ENCODE measurements at places on chromosomes 11 and 22.

GRCh38 chr11:59459916-59460315, 3.2 kb downstream of the OR4D6 start:
- DNase-seq = no peak

GRCh38 chr11:22711071-22711770, 44.8 kb downstream of the GAS2 start:
- DNase-seq = no peak

GRCh38 chr11:86641537-86642261, 30.7 kb downstream of the ME3 start:
- DNase-seq = no peak

DNA sequence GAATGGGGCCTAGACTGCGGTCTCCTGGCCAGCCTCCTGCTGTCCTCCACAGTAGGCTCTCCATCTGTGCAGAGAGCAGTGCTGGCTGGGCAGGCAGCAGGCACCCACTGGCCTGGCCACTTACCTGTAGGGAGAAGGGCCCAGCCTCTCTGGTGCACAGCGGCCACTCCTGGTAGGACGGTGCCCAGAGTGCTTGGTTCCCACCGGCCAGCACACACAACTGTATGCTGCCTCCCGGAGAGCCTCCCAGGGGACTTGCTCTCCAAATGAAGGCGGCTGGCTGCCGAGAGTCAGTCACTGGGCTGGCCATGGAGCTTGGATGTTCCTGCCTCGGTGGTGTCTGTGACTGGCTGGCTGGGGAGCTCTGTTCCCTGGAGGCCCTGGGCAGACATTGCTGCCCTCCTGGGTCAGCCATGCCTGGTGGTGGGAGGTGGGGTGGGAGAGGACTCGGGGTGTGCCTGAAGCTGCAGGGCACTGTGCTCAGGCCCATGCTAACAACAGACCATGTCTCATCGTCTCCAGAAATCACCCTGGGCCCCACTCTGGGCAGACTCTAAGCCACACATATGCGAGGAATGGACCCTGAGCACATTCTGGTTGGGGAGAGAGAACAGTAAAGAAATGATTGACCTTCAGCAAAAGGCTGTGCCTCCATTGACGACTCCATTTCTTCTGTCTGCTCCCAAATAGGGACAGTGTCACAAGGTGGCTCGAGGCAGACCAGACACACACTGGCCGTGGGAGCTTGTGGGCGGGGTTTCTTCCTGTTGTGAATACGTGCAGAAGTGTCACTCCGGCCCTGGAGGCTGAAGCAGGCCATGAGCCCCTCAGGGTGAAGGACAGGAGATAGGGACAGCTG, 350.8 kb downstream of the TBC1D22A start:
- DNase-seq = no peak

DNA sequence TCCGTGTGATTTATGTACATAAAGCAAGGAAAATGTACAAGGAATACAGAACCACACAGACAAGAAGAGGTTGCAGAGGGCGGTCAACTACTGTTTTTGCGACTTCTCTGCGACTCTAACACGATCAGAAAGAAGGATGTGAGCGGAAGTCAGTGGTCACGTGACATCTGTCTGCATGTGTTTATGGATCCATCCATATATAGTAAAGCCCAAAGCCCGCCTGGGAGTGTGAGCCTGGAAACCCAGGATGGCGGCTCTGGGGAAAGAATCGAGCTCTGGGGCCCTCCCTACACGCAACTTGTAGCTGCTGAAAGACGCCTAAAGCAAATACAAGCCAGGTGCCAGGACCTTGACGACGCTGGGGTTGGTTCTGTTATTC, 8.8 kb downstream of the OSBPL5 start:
- DNase-seq = no peak

DNA sequence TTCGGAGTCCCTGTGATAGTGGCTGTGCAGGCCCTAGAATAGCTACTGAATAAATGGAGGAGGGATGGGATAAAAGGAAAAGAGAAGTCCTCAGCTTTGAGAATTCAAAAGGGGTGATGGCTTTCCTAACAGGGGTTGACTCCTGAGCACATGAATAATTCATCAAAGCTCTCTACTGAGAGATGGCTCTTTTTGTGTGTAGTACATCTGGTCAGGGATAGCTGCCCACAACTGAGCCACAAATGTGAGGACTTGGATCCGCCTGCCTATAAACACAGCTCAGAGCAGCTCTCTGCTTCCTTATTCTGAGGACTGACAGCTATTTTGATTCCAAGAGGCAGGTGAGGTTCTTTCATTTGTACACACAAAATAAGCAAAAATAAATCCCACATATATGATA, 82.3 kb downstream of the USP35 start:
- DNase-seq = no peak

DNA sequence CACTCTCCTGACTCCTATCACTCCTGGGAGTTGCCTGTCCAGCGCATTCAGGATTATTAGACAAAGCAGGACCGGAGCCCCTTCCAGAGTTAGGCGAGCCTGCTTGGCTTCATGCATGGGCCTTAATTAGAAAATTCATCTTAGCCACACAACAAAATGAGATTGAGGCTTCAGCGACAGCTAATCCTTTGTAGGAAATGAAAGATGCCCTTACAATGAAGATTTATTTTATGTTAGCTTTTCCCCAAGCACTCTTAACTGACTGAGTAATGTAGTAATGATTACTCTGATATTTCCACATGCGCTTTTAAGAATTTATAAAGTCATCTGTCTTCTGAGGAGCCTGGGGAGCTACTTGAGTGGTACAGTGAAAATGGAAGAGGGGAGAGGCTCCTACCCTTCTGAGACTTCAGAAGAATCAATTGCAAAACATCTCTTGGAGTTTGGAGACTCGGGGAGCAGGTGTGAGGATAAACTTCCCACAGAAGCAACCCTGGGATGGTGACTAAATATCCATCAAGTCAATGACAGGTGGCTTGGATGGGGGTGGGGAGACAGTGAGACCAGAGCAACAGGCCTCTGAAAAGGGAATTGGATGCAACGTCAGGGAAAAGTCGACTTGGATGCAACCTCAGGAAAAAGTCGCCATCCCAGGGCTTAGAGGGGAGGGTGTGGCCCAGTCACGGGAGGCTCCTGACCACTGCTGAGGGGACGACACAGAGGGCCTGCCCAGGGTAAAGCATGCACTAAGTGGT, 434.5 kb upstream of the B3GAT1 start:
- no peak for DNase-seq

GRCh38 chr11:77103319-77103718, 679 bp downstream of the OMP start:
- no peak for DNase-seq

- DNase-seq = no peak
Observed at GRCh38 chr11:85698195-85698594, 12.2 kb upstream of the CCDC89 start.

- no peak for DNase-seq
Observed at GRCh38 chr11:117879516-117880480, 3.3 kb upstream of the FXYD6 start.

DNA sequence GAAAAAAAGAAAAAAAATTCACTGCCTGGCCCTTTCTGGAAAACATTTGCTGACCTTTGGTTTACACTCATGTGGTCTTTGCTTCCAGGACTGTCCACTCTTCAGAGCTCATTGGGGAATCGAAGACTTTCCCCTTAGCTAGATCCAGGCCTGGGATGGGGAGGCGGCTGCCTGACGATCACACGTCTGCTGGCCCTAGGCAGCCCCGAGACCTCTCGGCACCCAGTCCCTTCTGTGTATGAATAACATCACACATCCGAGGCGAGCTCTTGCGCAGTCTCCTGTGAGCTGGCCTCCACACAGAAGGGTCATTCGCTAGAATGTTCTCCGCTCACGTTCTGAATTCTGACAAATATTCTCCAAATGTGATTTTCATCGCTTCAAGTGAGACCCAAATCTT, 25.7 kb upstream of the GAL start:
- no peak for DNase-seq

DNA sequence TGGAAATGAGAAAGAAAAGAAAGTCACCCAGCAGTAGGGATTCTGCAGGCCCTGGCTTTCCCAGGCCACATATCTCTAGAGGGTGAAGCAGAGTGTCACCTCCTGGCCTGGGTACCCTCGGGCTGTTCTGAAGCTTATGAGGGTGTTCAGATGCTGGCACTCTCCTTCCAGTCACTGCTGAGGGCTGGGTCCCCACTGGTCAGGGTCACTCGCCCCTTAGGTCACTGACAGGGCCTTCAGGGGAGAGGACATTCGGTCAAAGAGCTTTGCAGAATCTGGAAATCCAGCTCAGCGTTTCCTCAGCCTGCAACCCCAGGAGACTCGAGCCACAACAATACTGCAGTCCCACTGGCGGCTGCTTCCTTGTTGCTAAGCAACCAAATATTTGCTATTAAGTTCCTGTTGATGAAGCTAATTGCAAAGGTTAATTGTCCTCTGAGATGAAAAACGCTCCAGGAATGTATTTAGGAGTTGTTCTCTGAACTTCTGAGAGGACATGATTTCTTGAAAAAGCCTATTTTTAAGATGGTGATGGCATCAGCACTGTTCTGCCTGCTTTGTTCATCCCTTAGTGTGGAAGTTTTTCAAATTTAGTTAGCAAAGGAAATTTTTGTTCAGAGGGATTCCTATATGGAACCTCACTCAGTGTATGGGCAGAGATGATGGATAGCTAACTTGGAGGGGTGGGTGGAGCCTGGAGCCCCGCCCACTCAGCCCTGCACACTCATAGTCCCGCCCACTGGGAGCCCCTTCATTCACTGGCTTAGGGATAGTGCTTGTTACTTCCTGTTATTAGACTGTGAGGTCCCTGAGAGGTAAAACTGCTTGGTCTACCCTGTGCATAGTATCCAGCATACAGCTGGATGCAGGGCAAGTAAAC, 109.2 kb downstream of the CSNK2A3 start:
- no peak for DNase-seq

DNA sequence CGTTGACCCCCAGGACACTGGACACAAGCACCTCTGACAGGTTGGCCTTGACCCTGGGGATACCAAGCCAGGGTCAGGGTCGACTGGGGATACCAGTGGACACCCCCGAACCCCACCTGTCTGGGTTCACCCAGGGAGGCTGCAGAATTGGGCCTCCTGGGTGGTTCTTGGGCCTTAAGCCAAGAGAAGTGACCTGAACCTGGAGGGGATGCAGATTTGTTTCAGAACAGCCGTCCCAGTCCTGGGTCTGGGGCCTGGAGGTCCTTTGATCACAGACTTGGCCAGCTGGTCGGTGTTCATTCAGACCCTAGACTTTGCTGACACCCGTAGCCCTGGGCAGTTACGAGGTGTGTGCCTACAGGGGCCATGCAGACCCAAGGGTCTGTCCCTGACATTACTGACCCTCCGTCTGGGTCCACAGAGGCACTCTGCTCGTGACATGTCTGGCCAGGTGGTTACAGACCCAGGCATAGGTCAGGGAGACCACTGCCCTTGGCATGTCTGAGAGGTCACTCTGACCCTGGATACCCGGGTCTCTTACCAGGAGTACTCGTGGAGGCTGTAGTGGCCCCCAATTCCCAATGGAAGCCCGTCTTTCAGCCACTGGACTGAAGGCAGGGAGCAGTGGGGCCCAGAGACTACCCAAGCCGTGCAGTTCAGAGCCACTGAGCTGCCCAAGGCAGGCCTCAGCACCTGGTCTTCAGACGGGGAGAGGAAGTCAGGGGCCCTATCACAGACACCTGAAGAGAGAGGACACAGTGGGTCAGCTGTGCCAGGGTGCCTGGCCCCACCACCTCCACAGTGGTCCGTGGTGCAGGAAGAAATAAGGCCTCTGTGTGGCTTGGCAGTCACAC, 6.4 kb downstream of the SIGIRR start:
- no peak for DNase-seq

- no peak for DNase-seq
Observed at GRCh38 chr22:32339190-32340012, 18.3 kb upstream of the RFPL3 start.

DNA sequence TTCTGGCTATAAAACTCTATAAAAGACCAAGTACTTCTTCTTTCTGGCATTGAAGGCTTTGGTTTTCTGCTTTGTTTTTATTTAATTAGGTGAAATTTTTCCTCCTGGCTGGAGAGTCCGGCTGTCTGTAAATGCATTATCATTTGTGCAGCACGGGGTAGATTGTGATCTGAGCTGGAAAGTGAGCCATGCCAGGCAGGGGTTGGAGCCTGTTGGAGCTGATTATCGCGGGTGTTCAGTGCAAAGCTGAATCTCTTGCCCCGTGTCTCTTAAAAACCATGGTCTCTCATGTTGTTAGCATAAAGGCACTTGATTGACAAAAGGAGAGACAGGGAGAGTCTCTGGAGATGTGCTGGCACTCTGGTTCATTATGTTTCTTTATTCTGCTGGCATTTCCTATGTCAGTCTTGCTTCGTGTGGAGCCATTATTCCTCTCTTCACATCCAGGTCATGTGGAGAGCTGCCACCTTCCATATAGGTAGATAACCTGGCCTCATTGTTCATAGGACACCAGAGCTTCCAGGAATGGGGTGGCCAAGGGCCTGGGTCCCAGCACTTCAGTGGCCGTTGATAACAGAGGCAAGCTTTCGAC, 75.2 kb downstream of the LDLRAD3 start:
- DNase-seq = no peak

DNA sequence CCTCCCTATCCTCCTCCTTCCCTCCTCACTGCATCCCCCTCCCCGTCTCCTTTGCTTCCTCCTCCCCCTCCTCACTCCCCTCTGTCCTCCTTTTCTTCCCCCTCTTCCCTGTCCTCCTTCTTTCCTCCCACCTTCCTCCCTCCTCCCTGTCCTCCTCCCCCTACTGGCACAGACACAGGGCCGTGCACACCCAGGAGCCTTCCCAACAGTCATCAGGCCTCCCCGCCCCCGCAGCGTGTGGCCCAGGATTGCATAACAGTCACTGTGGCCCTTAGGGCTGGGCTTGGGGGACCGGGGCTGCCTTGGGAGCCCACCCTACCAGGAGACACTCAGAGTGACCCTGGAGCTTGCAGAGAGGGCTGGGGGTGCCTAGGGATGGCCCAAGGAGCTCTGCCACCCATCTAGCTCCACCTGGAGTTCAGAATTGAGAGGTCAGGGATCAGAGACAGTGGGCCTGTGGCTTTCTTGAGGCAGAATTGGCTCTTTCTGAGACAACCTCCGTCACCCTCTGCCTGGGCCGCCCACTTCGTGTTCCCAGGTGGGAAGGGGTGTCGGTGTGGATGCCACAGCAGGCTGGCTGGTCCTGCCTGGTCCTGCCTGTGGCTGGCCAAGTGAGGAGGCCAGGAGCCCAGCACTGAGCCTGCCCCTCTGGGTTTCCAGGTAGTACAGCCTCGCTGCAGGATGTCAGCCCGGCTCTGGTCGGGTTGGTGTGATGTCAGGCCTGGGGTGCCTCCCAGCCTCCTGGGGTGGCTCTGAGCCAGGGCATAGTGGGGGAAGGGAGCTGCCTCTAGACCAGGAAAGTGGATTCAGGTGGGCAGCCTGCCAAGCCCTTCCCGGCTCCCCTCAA, 1.6 kb downstream of the SPI1 start:
- no peak for DNase-seq

- no peak for DNase-seq
Observed at GRCh38 chr11:8101421-8101820, 20.4 kb downstream of the TUB start.

GRCh38 chr11:115506954-115507675, 2.9 kb upstream of the CADM1 start:
- no peak for DNase-seq

DNA sequence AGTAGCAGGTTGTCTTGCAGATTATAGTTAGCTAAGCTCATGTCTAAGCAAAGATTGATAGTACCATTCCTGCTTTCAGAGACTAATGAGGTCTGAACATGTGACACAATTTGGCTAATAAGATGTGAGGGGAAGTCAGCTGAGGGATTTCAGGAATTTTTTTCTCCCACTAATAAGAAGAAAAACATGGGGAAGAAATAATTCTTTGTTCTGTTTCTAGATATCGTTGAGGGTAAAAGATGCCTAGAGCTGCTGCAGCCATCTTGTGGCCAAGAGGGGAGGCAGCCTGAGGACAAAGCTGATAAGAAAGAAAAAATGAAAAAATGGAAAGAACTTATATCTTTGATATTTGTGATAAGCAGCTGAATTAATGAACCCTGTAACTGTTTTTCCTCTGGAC, 1334.4 kb downstream of the LRRC4C start:
- DNase-seq = no peak

- no peak for DNase-seq
Observed at GRCh38 chr11:57072640-57073039, 83.9 kb downstream of the OR5AK2 start.
